DND-41 (cell line): ENCODE measurements at places on chromosomes 5 and 9.

GRCh38 chr9:89879276-89879675, 274.5 kb downstream of the GADD45G start:
- H3K27me3 ChIP-seq: no peaks in the 10 kb centered on the region
- H3K4me1 ChIP-seq: peaks cover 15% of the 10 kb centered on the region
- no peak for DNase-seq
- no peak overlapping the region for H3K4me3 ChIP-seq
- no peak overlapping the region for H3K27ac ChIP-seq
- no peaks in the 10 kb centered on the region for H3K36me3 ChIP-seq

GRCh38 chr5:68007451-68007850, 208.1 kb upstream of the PIK3R1 start:
- no peaks in the 10 kb centered on the region for H3K36me3 ChIP-seq
- H3K4me1 ChIP-seq: no peaks in the 10 kb centered on the region
- H3K4me3 ChIP-seq: no peak overlapping the region

DNA sequence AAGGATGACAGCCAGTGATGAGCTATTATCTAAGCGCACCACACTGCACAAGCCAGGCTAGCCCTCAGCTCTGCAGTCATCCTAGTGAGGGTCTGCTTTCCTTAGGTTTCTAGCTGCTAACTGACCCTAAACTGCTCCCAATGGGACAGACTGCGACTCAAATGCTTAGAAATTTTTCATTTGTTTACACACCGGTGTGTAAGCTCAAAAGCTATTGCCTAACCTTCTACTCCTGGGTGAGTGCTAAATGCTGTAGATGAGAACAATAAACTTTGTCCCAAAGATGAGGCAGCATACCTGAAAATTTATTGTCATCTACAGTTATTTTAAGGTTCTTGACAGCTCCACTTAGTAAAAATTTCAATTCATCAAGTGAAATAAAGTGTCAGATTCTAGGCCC, 311.4 kb downstream of the TMEM167A start:
- H3K4me3 ChIP-seq: no peak overlapping the region
- H3K27me3 ChIP-seq: no peaks in the 10 kb centered on the region
- H3K36me3 ChIP-seq: no peaks in the 10 kb centered on the region
- H3K27ac ChIP-seq: no peak overlapping the region

DNA sequence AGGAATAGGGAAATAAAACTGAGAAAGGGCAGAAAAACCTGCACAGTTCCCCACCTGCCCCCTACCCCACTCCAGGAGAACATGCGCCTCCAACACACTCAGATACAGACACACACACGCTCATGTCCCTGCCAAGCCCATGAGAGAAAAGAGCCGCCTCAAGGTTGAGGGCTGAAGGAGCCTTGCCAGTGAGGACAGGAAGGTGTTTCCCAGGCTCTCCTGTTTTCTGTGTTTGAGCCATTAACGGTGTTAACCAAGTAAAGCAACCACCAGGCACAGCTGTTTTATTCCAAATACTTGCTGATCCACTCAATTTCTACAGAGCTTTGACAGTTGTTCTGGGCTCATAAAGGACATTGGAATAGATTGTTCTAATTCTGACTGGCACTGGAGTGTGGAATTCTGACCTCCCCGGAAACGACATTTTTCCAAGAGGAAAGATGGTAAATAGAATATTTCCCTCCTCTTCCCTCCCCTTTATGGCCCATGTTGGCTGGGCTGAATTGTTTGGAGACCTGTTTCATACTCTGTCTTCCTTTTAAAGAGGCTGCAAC, 238.0 kb downstream of the DMAC1 start:
- H3K27me3 ChIP-seq: no peaks in the 10 kb centered on the region
- H3K27ac ChIP-seq: no peak overlapping the region
- H3K4me1 ChIP-seq: no peaks in the 10 kb centered on the region
- no peak for DNase-seq

DNA sequence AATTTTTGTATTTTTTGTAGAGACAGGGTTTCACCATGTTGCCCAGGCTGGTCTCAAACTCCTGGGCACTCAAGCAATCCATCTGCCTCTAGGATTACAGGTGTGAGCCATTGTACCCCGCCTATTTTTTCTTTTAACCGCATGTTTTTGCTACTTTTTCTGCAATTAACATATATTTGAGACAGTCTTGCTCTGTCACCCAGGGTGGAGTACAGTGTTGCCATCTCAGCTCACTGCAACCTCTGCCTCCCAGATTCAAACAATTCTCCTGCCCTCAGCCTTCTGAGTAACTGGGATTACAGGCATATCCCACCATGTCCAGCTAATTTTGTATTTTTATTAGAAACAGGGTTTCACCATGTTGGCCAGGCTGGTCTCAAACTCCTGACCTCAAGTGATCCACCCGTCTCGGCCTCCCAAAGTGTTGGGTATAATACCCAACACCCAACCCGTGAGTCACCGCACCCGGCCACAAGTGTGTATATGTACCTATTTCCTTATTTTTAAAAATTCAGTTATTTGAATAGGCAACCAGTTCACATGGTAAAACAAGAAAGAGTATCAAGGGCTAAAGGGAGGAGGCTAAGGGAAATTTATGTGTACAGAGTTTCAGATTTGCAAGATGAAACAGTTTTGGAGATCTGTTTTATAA, 13.3 kb downstream of the PHAX start:
- H3K36me3 ChIP-seq: peaks cover 62% of the 10 kb centered on the region
- H3K27ac ChIP-seq: no peak overlapping the region
- H3K4me3 ChIP-seq: no peak overlapping the region
- DNase-seq: no peak
- no peaks in the 10 kb centered on the region for H3K27me3 ChIP-seq

DNA sequence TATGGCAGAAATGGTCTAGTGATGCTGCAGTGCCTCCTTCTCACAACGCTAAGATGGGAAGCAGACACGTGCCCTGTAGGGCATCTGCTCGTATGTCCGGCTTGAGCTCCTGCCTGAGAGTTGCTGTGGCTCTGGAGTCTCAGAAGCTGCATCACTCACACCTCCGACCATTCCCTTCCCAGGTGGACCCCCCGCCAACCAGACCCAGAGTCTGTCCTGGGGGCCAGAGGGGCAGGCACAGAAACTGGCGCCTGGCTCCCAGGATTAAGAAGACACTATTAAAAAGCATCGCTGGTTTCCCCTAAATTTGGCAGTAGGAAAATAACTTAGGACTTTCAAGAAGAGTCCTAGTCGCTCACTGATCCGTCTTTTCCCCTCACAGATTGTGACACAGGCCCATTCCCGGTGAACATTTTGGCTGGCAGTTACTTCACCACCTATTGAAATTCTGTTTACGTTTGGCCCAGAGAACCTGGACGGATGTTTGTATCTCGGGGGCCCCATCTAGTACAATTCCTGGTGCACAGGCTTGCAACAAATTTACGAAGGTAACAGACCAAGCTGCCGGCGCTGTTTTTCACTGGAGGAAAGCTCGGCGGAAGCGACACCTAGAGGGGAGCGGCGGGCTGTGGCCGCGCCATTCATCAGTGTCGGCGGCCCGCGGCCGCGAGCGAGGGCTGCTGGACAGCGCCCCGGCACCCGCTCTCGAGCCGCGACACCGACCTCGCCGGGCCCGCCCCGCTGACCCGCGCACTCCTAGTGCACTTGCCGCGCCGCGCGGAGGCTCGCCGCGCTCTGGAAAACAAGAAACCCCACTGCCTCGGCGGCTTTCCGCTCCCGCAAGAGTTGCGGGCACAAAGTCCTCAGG, 1.6 kb downstream of the FSTL4 start:
- H3K4me3 ChIP-seq: no peak overlapping the region
- no peak for DNase-seq
- no peak overlapping the region for H3K27ac ChIP-seq
- H3K4me1 ChIP-seq: no peaks in the 10 kb centered on the region
- no peaks in the 10 kb centered on the region for H3K36me3 ChIP-seq

GRCh38 chr5:10981932-10982331, 220.9 kb upstream of the DAP start:
- no peak overlapping the region for H3K4me3 ChIP-seq
- H3K27me3 ChIP-seq: no peaks in the 10 kb centered on the region
- no peaks in the 10 kb centered on the region for H3K36me3 ChIP-seq
- H3K4me1 ChIP-seq: no peaks in the 10 kb centered on the region
- DNase-seq: no peak

DNA sequence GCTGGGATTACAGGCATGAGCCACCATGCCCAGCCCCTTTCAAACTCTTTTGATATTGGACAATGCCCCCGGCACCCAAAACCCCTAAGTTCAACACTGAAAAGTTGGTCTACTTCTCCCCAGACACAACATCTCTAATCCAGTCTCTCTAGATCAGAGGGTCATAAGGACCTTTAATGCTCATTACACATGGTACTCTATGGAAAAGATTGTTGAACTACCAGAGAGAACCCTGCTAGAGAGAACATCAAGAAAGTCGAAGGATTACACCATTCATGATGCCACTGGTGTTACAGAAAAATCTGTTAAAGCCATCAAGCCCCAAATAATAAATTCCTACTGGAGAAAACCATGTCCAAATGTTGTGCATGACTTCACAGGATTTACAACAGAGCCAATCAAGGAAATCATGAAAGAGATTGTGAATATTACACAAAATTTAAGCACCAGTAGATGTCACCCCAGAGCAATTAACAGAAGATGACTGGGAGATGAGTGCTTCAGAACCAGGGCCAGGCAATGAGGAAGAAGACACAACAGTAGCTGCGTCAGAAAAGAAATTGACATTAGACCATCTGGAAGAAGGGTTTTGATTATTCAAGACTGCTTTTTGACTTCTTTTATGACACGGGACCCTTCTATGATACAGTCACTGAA, 28.3 kb upstream of the NIPAL4 start:
- no peak overlapping the region for H3K27ac ChIP-seq
- DNase-seq: peak; percentile 35
- H3K36me3 ChIP-seq: no peaks in the 10 kb centered on the region
- H3K27me3 ChIP-seq: no peaks in the 10 kb centered on the region
- no peaks in the 10 kb centered on the region for H3K4me1 ChIP-seq

DNA sequence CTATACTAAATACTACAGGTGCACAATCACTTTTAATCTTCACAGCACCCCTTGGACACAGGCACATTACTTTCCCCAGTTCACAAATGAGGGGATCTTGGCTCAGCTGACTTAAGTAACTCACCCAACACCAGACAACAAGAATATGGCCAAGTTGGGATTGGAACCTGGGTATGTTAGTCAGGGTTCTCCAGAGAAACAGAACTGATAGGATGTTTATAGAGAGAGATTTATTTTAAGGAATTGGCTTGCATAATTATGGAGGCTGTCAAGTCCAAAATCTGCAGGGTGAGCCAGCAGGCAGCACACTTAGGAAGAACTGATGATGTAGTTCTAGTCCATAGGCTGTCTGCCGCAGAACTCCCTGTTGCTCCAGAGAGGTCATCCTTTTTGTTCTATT, 312.9 kb downstream of the MAN2A1 start:
- H3K27ac ChIP-seq: no peak overlapping the region
- no peaks in the 10 kb centered on the region for H3K4me1 ChIP-seq
- no peak overlapping the region for H3K4me3 ChIP-seq
- no peaks in the 10 kb centered on the region for H3K27me3 ChIP-seq
- no peaks in the 10 kb centered on the region for H3K36me3 ChIP-seq

GRCh38 chr9:121349009-121349408, 21.0 kb downstream of the STOM start:
- DNase-seq: no peak
- no peaks in the 10 kb centered on the region for H3K4me1 ChIP-seq
- H3K36me3 ChIP-seq: no peaks in the 10 kb centered on the region
- H3K27me3 ChIP-seq: peaks cover 27% of the 10 kb centered on the region

DNA sequence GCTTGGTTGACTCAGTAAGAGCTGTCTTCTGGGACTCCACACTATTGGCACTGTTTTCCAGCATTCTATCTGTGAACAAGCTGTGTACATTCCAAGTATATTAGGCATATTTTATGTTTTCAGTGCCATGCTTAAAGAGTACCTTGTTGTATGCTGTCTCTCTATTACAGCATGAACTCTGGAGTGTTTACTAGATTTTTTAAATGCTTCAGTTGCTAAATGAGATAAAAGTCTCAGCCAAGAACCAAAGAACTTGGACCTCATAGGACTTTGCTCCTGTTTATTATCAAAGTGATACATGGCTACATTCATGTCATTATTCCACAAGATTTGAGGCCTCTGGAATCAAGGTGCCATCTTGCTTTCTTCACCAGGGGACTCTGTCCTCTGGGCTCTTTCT, 167.2 kb downstream of the C9orf152 start:
- no peak for DNase-seq
- H3K27me3 ChIP-seq: no peaks in the 10 kb centered on the region
- no peaks in the 10 kb centered on the region for H3K4me1 ChIP-seq
- H3K4me3 ChIP-seq: no peak overlapping the region
- no peak overlapping the region for H3K27ac ChIP-seq
- no peaks in the 10 kb centered on the region for H3K36me3 ChIP-seq

- no peaks in the 10 kb centered on the region for H3K36me3 ChIP-seq
- no peak for DNase-seq
- H3K4me1 ChIP-seq: peaks cover 53% of the 10 kb centered on the region
- H3K27me3 ChIP-seq: no peaks in the 10 kb centered on the region
Measured at GRCh38 chr5:40502736-40503135, 177.0 kb upstream of the PTGER4 start.

GRCh38 chr9:132486706-132487350, 76.8 kb downstream of the CFAP77 start:
- no peak overlapping the region for H3K4me3 ChIP-seq
- no peaks in the 10 kb centered on the region for H3K36me3 ChIP-seq
- H3K4me1 ChIP-seq: peaks cover 20% of the 10 kb centered on the region
- peak; percentile 12 for DNase-seq
- no peak overlapping the region for H3K27ac ChIP-seq

DNA sequence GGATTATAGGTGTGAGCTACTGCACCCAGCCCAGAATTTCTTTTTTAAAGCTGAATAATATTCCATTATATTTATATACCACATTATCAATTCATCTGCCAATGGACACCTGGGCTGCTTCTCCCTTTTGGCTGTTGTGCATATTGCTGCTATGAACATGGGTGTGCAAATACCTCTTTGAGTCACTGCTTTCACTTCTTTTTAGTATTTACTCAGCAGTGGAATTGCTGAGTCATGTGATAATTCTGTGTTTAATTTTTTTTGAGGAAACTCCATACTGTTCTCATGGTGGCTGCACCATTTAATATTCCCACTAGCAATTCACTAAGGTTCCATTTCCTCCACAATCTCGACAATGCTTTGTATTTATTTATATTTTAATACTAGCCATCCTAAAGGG, 36.1 kb upstream of the KIF4B start:
- no peak for DNase-seq
- no peak overlapping the region for H3K27ac ChIP-seq
- no peaks in the 10 kb centered on the region for H3K4me1 ChIP-seq
- no peaks in the 10 kb centered on the region for H3K36me3 ChIP-seq
